ENCODE measurements at places on chromosomes 2 and 18.

DNA sequence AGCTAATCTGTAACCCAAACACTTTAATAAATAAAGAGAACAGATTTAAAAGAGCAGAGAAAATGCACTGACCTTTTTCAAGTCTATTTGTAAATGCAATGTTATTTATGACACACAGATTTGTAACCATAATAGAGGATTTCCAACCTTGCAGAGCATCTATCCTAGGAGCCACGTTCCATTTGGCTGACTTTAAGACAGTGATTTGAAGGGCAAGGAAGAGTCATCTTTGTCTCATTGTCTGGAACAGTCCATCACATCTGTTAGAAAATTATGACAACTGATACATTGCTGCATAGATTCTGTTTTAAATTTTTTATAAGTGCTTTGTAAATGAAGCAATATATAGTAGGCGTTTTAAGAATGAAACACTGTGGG lies 90.8 kb upstream of the L3MBTL4 start:
- peak; percentile 12 for DNase-seq

DNA sequence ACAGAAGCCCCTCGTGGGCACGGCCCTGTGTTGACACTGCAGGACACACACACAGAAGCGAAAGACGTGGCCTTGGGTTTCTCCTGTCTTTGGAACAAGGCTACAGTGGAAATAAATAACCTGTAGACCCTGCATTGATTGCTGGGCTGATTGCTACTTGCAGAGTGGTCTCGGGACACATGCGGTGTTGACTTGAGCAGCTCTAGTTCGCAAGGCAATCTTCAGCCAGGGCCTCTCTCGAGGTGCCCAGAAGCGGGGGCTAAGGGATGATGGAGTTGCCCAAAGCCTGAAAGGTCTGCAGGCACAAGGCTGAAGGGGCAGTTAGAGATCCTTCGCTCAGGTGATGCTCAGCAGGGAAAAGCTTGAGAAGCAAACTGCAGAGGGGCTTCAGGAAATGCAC lies 180.3 kb downstream of the SEPTIN10 start:
- no peak for DNase-seq

DNA sequence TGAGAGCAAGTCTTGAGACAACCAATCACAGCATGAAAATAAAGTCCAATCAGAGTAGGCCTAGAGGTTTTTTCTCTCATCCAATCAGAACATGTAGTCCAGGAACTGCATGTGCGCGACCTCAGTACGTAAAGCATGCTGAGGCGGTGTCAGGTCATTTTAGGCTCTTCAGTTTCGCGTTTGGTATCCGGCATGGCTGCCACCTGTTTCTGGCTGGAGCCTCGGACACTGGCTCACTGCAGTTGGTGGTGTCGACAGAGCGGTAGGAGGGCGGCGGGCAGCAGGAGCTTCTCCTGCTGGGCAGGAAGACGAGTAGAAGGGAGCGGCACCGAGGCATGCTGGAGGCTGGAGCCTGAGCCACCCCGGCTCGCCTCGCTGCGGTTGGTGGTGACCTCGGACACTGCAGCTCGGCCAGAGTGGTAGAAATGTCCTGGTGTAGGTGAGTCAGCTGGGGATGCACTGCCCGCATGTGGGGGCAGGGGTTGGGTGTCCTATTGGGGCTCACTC lies 15.8 kb downstream of the CCDC74A start:
- DNase-seq: no peak

DNA sequence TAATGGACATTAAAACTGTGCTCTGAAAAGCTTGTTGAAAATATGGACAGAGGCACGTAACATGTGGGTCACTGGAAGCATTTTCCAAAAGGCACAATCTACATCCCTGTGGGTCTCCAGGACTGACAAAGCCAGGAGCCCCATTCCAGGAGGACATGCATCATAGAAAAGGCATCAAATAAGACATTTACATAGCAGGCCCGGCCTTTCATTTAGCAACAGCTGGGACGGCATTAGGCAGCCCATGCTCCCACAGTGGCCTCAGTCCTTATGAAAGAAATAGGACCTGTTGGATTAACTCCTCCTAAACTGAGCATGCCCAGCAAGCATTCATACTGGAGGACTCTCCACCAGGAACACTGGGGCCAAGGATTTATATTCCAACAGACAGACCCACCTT lies 72.2 kb downstream of the TWIST2 start:
- DNase-seq: no peak

- DNase-seq: no peak
Observed at GRCh38 chr2:186064507-186064906, 325.9 kb downstream of the FSIP2 start.

- peak; percentile 64 for DNase-seq
Observed at GRCh38 chr2:48415836-48416515, 114.0 kb upstream of the STON1 start.

DNA sequence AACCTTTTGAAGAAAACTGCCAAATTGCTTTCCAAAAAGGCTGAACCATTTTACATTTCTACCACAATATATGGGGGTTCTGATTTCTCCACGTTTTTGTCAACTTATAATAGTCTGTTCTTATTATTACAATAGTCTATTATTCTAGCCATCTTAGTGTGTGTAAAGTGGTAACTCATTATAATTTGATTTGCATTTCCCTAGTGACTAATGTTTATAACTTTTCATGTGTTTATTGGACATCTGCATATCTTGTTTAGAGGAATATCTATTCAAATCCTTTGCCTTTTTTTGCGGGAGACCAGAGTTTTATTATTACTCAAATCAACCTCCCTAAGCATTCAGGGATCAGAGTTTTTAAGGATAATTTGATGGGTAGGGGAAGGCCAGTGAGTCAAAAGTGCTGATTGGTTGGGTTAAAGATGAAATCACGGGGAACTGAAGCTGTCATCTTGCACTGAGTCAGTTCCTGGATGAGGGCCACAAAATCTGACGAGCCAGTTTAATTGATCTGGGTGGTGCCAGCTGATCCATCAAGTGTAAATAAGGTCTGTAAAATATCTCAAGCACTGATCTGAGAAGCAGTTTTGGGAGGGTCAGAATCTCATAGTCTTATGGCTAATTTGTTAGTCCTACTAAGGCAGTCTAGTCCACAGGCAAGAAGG lies 303.4 kb upstream of the NCKAP5 start:
- DNase-seq: no peak
